ENCODE measurements at places on chromosomes 4 and X.

DNA sequence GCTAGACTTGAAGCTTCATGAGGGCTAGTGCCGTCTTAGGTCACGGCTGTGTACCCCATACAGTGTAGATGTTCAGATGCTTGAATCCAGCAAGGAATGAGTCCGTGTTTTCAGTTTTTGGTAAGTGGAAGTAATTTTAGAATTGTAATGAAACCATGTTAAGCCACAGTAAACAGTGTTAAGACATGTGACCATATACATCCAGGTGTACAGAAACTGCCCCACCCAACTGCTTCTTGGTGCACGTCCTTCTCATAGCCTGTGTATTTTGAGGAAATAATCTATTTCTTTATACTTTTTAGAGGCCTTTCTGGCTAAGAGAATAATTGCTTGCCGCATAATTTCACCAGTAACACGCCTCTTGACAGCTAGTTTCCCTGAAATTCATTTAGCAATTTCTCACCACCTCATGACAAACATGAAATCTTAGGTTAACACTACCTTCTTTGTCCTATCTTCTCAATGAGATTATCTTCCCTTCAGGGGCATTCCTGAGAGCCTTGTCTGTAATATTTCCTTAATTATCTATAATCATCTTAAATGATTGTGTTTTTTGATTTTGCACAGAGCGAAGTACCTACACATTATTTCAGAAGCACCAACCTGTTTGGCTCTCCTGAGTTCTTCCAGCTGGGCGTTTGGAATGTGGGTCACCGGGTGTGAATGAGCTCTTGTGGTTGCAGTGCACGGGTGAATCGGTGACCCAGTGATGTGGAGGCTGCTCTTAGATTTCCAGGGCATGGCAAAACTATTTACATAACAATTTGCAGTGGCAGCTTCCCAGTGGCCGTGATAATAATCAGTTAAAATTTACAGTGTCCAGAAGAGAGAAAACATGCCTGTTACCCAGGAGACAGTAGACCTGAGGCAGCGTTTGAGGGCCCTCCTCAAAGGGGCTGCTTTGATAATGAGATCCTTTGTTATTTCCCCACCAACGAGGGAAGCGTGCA lies 50.2 kb upstream of the TADA2B start:
- no peak for DNase-seq

DNA sequence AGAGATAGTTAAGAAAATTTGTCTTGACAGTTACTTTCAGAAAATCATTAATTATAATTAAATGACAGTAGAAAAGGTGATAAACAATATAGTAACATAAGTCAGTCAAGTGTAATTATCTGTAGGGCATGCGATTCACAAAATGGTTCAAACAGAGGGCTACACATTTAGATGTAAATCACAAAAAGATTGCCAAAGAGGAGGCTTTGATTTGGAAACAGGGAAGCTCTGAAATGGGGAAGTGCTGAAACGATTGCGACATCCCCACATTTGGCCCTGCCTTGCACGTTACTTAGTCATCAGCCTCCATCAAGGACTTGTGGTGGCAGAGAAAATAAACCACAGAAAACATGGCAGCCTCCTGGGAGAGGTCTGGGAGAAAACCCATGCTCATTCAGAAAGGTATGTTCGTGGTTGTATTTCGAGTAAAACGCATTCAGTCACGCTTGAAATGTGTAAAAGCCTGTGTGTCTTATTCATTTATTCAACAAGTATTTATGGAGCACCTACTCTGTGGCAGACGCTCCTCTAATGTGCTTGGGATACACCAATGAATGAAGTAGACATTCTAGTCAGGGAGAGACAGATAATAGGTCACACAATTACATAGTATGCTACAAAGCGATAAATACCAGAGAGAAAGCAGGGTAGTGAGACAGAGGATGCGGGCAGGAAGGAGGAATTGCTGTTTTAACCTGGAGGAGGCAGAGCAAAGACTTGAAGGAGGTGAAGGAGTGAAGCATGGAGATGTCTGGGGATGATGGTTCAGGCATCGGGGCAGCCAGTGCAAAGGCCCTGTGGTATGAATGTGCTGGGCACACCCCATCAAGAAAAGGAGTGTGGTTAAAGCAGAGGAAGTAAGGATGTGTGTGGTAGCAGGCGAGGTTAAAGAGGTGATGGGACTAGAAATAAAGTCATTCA lies 7.8 kb downstream of the RBM47 start:
- DNase-seq = peak; percentile 93

DNA sequence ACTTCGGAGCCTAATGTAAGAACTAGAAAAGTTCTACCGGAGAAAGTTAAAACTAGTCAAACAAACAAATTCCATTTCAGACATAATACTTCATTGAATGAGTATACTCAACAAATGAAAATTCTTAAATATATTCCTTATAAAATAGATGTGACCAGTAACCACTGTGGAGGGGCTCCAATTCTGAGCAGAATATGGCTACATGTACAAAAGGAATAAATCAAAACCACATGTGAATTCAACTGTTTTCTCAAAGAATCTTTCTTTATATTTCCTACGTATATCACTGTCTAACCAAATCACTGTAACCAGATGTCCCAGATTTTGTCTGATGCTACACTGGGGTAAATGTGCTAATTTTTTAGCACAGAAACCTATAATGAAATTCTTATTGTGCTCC lies 49.0 kb downstream of the HTN1 start:
- DNase-seq = no peak

- DNase-seq = no peak
These were observed 3.9 kb downstream of the MSMO1 start for GRCh38 chr4:165331359-165331758.

GRCh38 chr4:84931961-84932360 lies 34.5 kb downstream of the WDFY3 start:
- no peak for DNase-seq

GRCh38 chrX:23103546-23103945 lies 103.8 kb downstream of the DDX53 start:
- no peak for DNase-seq

DNA sequence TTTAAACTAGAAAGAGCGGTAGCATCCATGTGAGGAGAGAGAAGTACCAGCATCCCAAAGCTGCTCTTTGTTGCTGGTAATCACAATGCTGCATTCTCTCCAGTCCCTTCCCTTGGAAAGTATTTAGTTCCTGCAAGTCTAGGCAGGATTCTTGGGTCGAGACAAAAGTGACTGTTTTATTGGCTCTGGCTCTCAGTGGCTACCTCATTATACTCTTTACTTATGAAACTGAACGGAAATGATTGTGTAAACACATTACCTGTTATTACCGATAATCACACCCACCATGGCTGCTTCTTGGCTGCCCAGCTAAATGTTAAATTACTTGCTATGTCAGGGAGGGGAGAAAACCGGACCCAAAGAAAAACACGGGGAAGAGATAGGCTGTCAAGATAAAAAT lies 26.2 kb downstream of the ATXN3L start:
- no peak for DNase-seq

GRCh38 chr4:15746110-15746509 lies 32.0 kb upstream of the CD38 start:
- no peak for DNase-seq

GRCh38 chr4:6944301-6945051 lies 34.9 kb downstream of the TBC1D14 start:
- no peak for DNase-seq

DNA sequence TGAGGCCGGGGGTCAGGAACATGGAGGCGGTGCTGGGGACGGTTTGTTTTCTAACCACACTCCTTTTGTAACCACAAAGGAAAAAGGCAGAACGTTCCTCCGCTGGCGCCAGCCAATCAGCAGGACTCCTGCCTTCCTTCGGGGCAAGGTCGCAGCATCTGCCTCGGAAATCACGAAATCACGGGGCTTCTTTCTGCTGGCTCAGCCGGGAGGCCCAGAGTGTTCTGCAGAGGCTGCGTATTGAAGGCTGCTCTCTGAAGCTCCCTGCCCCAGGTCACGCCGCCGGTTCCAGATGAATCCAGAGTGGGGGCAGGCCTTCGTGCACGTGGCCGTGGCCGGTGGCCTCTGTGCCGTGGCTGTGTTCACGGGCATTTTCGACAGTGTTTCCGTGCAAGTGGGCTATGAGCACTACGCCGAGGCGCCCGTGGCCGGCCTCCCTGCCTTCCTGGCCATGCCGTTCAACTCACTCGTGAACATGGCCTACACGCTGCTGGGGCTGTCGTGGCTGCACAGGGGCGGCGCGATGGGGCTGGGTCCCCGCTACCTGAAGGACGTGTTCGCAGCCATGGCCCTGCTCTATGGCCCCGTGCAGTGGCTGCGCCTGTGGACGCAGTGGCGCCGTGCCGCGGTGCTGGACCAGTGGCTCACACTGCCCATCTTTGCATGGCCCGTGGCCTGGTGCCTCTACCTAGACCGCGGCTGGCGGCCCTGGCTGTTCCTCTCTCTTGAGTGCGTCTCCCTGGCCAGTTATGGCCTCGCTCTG lies 9.4 kb downstream of the TMEM187 start:
- DNase-seq = no peak

- no peak for DNase-seq
These were observed 246.3 kb upstream of the ADGRL3 start for GRCh38 chr4:60953826-60954225.

DNA sequence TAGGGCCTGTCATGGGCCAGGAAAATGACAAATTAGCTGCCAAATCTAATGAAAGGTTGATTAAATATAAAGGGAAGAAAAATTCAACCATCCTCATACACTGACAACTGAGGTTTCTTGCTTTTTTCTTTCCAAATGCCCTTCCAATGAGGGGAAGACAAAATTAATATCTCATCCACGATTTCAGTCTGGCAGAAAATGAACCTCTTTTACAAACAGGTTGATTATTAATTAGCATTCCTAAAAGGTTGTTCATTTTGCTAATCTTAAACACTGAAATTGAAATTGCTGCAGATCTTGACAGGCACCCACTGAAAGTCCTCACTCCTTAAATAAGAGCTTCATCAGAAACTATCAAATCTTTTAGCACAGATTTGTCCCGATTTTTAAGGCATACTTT lies 45.5 kb downstream of the NPFFR2 start:
- DNase-seq = no peak

- DNase-seq = no peak
These were observed 16.0 kb downstream of the CCNQ start for GRCh38 chrX:153582896-153583295.

DNA sequence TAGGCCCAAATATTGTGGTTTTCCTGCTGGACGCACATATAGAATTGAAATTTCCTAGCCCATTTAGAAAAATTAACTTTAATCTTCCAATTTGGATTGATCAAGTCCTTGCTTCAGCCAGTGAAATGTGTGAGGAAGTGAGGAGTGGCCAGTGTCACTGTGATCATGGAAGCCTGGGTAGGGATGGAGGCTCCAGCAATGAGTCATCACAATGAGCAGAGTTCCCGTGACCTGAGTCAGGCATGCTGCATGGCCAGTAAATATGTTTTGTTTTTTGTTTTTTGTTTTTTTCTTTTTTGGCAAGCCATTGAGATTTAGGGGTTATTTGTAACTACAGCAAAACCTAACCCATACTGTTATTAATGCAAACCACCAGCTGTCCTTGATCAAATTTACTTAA lies 52.1 kb downstream of the IDS start:
- DNase-seq = no peak

GRCh38 chr4:81599742-81600380 lies 128.2 kb upstream of the RASGEF1B start:
- no peak for DNase-seq

DNA sequence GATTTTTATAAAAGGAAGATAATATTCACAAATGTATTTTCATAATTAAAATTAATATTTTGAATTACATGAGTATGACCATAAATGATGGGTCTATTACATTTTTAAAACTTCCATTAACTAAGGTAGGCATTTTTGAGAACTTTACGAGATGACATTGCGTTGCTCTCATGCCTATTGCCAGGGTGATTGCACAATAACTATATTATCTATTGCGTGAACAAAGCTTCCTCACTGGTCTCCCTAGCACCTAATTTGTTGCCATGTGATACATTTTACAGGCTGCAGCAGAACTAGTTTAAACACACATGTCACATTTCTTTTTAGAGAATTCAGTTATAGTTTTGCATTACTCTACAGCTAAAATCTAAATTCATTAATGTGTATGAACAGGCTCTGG lies 289.7 kb upstream of the GRID2 start:
- DNase-seq = no peak

DNA sequence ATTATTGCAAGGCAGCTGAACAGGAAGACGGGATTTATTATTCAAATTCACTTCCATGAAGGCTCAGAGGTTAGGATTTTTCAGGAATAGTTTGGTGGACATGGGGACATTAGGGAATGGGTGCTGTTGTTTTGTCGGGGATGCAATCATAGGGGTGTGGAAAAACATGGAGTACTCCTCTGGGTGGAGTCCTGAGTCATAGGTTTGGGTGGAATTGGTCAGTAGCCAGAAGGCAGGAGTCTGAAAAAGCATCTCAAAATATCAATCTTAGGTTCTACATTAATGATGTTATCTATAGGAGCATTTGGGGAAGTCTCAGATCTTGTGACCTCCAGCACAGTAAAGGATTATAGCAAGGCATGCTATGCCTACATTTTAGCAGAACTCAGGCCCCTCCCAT lies 14.5 kb upstream of the ETNPPL start:
- DNase-seq = no peak

DNA sequence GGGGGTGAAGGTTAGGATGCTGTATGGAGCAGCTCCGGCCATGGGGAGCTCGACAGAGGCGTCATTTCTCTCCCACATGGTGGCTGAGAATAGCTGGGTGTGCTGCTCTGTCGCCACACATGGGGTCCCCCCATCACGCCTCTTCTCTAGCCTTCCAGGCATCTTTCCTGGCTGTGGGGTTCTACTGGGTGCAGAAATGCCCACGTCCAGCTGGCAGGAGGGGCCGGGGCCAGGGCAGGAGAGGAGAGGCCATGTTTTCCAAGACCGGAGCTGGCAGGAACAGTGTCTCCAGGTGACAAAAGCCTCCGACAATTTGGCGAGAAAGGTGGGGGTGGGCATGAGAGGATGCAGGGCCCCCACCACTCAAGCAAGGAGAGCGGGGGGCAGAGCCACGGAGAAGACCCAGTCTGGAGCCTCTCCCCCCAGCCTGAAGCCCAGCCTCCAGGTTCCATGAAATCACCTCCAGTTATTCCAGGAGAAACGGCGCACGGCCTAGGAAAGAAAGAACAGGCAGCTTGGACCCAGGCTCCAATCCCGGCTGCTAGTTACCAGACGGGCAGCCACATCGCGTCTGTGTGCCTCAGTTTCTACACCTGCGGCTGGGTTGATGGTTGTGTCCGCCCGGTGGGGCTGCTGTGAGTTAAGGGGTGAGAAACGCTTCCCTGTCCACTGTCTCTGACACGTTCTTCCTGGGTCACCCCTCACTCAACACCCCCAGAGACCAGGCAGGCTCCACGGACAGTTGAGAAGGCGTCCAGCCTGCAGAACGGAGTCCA lies 27.4 kb upstream of the SPON2 start:
- no peak for DNase-seq

GRCh38 chrX:41276661-41277506 lies 57.1 kb upstream of the DDX3X start:
- no peak for DNase-seq

GRCh38 chr4:151563194-151563593 lies 154.2 kb downstream of the FHIP1A start:
- DNase-seq = no peak

GRCh38 chrX:84735025-84735424 lies 232.8 kb upstream of the HDX start:
- no peak for DNase-seq

GRCh38 chr4:185209031-185209851 lies at the start of gene SNX25:
Gene SNX25 (plus strand): TSS chr4:185209598. CDS start chr4:185209827, 229 bp downstream.
- DNase-seq = no peak
